DMS79 treated with DMSO at 0.1 percent for 48 hours (cell line): ENCODE measurements at places on chromosomes 6 and 20.

DNA sequence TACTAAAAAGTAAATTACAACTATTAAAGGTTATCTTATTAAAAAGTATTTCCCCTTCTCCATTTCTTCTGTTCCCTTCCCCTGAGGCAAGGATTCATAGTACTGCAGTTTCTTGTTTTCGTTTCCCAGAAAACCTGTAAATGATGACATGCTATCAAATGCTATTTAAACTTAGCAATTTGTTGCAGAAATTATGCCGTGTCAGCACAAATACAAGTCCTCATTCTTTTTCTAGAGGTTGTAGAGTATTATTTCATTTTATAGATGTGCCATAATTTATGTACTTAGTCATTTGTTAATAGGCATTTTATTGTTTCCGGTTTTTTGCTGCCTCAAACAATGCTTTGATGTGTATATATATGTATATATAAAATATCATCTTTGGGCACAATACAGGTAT is 268.4 kb downstream of the PLCB1 start:
- DNase-seq = no peak

DNA sequence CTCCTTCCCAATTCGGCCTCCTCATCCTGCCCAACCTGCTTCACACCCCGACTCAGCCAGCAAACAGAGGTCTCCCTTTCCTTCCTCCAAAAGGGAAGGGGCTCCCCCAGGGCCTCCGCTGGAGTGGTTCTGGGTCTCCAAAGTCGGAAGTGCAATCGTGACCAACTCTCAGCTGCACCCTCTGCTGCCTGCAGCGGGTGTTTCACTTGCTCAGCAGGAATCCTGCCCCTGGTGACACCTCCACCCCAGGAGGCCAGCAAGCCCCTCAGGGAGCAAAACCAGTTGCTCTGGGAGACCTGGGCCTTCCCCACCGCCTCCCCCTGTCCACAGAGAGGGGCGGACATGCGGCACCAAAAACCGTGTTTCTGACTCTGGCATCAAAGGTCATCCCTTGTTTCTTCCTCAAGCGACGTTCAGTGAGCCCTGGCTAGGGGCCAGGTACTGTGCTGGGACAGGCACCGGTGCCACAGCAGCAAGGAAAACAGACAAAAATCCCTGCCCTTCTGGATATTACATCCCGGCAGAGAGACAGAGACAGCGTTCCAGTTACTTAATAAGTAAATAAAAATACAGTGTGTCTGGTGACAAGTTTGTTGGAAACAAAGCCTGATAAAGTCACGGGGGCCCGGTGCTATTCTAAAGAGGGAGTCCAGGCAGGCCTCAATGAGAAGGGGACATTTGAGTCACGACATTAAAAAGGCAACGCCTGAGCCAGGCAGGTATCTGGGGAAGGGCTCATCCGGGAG is 219.0 kb downstream of the BMP7 start:
- DNase-seq = no peak

DNA sequence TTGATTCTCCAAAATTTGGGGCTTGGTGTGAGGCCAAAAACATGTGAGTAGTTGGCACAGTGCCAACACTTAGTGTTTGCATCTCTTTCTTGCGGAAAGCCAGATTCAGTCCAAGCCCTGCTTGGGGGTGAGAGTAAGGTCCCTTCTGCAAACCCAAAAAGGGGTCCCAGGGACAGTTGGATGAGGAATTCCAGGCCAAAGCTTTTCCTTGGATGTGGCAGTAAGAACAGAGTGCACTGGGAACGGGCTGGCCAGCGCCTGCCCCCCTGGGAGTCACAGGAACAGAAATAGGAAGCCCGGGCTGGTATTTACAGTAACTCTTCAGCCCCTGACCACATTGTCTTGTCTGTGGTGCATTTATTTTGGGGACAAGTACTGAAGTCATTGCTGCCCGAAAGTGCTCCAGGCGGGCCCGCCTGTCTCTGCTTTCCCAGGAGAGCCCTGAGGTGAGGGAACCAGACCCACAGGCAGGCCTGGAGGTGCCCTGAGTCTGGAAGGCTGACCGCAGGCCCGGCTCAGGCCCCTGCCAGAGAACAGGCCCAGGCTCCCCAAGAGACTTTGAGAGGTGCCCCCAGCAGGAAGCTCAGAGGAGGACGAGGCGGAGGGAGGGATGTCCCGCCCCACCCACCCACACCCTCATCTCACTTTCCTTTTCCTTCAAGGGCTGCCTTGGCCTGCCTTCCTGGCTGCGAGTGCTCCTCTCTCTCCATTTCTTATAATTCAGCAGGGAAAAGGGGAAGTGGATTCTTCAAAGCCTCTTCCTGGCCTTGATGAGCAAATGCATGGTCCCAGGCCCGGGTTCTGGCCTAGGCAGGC is 218.4 kb downstream of the MAFB start:
- DNase-seq = peak; percentile 3

- DNase-seq = no peak
Measured at GRCh38 chr20:56922497-56922896, 293.4 kb downstream of the TFAP2C start.

GRCh38 chr6:14149053-14149738 is 31.6 kb downstream of the CD83 start:
- DNase-seq = peak; percentile 14

GRCh38 chr20:62354811-62355341 is 12.2 kb downstream of the LAMA5 start:
- DNase-seq = no peak

DNA sequence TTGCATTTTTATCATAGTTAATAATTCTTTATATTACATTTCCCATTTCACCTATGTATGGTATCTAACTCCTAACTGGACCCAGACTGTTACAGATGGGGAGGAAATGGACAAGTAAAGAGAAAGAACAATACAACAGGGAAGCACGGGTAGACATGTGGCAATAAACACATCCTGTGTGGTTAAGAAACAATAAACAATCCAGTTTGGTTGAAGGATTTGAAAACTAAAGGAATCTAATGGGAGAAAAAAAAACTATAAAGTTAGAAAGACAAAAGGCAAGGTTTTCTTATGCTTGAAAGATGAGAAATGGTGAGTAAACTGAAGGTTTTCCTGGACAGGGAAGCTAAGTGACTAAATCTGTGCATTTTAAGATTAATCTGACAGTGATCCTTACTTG is 34.9 kb upstream of the ALDH8A1 start:
- DNase-seq = no peak

- DNase-seq = no peak
Measured at GRCh38 chr6:6588064-6588923, at the start of gene LY86. LY86 (plus strand) TSS chr6:6588720; CDS start chr6:6588735, 15 bp downstream.

DNA sequence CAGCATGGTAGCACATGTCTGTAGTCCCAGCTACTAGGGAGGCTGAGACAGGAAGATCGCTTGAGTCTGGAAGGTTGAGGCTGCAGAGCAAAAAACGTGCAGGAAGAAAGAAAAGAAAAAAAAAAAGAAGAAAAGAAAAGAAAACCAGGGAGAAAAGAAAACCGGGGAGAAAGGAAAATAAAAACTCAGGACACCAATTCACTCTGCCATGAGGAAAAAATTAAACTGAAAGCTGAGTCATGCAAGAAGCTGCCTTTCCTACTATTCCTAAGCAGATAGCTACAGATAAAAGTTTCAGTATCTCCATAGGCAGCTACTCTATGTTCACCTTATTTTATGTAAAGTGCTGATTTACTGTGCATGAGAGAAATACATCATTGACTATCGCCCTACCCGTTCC is 10.5 kb downstream of the PTGIS start:
- no peak for DNase-seq

- DNase-seq = peak; percentile 26
Measured at GRCh38 chr6:90369024-90369519, 72.4 kb upstream of the BACH2 start.

GRCh38 chr6:125867483-125867942 is 76.8 kb downstream of the NCOA7 start:
- DNase-seq = peak; percentile 100

DNA sequence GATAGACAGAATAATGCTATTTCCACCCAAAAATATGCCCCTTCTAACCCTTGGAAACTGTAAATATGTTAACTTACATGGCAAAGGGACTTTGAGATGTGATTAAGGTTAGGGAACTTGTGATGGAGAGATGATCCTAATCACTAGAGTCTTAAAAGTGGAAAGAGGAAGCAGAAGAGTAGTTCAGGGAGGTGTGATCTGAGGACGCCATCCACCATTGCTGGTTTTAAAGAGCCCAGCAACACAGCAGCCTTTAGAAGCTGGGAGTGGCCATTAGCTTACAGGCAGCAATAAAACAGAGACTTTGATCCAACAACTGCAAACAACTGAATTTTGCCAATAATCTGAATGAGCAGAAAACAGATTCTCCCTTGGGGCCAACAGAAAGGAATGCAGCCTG is 30.6 kb downstream of the ZNF311 start:
- no peak for DNase-seq

DNA sequence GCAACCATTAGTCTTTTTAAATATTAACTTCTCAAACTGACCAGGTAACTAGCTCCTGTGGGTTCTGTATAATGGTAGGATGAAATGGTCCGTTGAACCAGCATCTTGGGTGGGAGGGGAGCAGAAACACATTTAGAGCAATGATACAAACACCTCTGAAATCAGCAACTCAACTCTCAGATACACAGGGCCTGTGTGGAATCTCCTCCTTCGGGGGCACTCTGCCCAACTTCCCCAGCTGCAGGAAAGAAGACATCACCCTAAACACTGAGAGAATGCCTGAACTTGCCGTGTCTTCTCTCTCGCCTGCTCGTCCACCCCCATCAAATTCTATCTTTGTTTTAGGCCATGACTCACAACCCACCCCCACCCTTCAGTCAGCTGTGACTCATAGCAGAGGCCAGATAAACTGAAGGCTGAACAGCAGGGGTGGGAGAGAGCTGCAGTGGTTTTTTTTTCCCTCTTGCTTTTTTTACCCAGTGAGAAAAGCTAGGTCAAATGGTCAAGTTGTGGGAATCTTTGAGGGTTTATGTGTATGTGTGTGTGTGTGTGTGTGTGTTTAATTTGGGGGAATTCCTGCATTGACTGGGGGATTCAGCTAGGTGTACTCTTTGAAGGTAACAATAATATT is 593.4 kb upstream of the JAG1 start:
- DNase-seq = no peak

DNA sequence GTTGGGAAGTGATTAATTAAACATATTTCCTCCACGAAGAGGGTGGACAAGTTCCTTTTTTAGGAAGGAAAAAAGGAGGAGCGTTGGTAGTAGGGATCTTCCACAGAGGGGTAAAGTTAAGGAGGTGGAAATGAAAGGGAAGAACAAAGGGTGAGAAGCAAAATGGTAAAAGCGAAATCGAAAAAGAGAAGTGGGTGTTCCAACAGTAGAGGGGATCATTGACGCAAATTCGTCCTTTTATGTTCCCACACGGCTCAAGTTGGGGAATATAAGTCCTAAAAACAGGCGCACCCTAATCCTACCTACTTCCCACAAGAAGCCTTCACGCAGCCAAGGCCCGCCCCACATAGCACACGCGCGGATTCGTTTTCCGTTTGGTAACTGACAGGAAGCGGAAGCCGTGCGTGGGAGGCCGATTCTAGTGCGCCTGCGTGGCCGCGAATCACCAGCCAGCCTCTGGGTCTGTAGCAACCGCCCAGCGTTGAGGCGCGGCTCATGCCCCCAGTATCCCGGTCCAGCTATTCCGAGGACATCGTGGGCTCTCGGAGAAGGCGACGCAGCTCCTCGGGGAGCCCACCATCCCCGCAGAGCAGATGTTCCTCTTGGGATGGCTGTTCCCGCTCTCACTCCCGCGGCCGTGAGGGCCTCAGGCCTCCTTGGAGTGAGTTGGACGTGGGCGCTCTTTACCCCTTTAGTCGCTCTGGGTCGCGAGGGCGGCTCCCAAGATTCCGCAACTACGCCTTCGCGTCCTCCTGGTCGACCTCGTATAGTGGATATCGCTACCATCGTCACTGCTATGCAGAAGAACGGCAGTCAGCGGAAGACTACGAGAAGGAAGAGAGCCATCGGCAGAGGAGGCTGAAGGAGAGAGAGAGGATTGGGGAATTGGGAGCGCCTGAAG is at the start of gene NKAPL:
TSS of gene NKAPL (plus strand) at position 421 of the 901 bp plus-strand sequence. CDS start at position 496, 75 bp downstream.
- DNase-seq = no peak

GRCh38 chr6:75268988-75269354 is 15.6 kb downstream of the TMEM30A start:
- DNase-seq = no peak

DNA sequence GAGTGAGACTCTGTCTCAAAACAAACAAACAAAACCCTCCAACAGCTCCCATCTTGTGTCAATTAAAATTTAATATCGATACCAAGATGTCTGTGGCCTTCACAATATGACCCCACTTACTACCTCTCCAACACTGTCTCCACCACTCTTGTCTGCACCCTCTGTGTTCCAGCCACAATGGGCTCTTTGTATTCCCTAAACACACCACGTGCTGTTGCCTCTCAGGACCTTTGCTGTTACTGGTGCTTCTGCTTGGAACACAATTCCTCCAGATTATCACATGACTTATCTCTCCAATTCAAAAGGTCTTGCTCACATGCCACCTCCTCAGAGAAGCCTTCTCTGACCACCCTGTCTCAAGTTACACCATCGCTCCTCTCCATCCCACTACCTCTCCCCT is 6.0 kb upstream of the HCK start:
- DNase-seq = no peak

GRCh38 chr6:84269947-84270733 is 42.7 kb upstream of the CEP162 start:
- no peak for DNase-seq

DNA sequence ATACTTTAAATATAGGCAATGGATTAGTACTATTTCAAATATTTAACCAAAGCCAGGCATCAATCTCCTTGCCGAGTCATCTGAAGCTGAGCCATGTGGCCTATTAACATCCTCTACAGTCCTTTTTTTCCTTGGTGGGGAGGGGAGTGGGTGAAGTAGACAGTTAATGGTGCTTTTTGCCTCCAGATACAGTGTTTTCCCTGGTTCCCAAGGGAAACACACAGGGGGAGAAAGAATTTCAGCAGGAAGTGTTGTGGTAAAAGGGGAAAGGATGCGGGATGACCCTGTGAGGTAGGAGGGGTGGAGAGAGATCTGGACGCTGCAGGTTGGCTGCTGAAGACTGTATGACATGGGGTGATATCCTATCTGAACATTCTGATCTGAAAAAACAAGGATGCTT is 9.6 kb downstream of the CLDN20 start:
- no peak for DNase-seq

DNA sequence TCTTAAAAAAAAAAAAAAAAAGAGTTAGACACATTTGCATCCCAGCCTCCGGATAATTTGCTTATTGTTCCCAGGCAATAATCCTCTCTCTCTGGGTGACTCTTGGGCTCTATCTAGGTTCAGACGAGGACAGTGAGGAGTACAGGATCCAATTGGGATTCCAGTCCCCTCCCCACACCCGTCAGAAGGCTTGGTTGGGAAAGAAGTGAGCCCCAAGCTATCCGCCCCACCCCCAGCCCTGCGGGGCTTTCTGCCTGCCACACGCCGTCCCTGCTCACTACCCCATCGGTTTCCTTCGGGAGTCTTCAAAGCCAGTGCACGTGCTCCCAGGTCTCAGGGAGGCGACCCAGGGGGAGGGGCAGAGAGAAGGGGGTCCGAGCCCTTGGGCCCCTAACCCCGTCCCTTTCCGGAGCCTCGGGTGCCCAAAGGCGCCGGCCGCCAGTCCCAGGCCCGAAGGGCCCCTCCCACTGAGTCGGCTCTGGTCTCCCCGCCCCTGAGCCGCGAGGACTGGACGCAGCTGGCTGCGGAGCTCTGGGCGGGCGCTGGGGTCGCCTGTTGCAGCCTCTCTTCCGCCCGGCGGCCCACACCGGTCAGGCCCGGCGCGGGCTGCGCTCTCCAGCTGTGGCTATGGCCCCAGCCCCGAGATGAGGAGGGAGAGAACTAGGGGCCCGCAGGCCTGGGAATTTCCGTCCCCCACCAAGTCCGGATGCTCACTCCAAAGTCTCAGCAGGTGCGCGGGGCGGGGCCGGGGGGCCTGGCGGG is 2.5 kb downstream of the MYMX start:
- DNase-seq = peak; percentile 65

- DNase-seq = peak; percentile 86
Measured at GRCh38 chr20:63835021-63835858, 4.2 kb upstream of the ZBTB46 start.

- no peak for DNase-seq
Measured at GRCh38 chr6:127177030-127177922, 58.8 kb downstream of the RSPO3 start.
